Prostate gland (tissue), 2 donors: ENCODE measurements at places on chromosomes 7 and 10. TPM values are rescaled to one million over a fixed set of nuclear protein-coding genes. Genes with fewer than 3 reads are reported as not detected.

Gene LRIT1
- total RNA-seq, result not detected

Gene OPN4
- not detected for total RNA-seq

Gene CDC14C
- total RNA-seq, result 0.91 TPM

Gene C7orf57
- total RNA-seq, result 0.34 TPM

Gene COL17A1
- 19.1 TPM for total RNA-seq

Gene NEUROG3
- not detected for total RNA-seq

Gene MYO1G
- total RNA-seq, result 2.7 TPM

Gene NPC1L1
- total RNA-seq, result 0.11 TPM

Gene NAT16
- total RNA-seq, result not detected

Gene COL13A1
- total RNA-seq, result 2.1 TPM

Gene CUZD1
- 0.23 TPM for total RNA-seq

Gene TUBB8
- total RNA-seq, result not detected

Gene NEBL
- total RNA-seq, result 22.5 TPM

Gene TRIM73
- total RNA-seq, result 4.1 TPM

Gene ZMIZ2
- total RNA-seq, result 27.1 TPM

Gene ZPBP
- total RNA-seq, result not detected

Gene FAM237B
- not detected for total RNA-seq

Gene VGF
- total RNA-seq, result 0.68 TPM
